ENCODE measurements at places on chromosomes 3 and 15. TPM values are rescaled to one million over a fixed set of nuclear protein-coding genes. Genes with fewer than 3 reads are reported as not detected.

DNA sequence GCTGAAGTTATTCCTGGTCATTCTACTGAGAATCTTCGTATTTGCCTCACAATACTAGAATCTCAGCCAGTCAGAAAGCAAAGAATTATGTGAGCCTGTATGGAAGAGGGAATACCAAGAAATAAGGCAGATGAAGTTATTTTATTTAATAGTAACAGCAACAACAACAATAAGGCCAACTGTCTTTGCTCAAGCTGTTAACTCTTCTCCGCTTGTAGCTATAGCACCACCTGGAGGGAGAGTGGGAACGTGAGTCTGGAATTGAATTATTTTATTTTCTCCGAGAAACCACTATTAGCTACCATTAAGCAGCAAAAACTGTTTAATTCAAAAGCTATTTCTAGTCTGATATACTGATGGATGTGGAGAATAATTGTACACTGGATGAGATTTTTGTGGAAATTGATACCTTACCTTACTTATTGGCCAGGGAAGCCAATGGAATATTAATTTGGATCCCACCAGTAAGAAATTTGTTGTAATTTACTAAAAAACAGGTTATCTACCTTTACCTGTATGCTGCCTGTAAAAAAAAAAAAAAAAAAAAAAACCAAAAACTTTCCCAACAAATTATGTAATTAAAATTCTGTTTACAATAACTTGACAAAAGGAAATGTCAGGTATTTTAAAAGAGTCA is 50.1 kb downstream of the CALML4 start:
- DNase-seq, result no peak

- no peak for DNase-seq
Measured at GRCh38 chr3:42094128-42094527, 3.0 kb downstream of the TRAK1 start.

DNA sequence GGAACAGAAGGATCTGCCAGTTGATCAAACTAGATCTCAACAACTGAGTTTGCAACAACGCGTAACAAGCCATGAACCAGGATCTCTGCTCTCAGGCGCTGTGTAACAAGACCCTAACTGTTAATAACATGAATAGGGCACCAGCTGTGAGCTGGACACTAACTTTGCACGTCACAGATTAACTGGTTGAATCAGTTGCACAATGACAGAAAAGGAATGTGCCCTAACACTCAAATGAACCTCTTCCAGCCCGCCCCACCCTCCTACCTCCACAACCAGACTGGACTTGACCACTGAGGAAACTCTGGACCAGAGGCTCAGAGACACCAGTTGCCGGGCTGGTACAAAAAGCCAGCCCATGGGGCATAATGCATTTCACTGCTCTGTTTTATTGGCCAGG is 34.3 kb downstream of the MCF2L2 start:
- no peak for DNase-seq

DNA sequence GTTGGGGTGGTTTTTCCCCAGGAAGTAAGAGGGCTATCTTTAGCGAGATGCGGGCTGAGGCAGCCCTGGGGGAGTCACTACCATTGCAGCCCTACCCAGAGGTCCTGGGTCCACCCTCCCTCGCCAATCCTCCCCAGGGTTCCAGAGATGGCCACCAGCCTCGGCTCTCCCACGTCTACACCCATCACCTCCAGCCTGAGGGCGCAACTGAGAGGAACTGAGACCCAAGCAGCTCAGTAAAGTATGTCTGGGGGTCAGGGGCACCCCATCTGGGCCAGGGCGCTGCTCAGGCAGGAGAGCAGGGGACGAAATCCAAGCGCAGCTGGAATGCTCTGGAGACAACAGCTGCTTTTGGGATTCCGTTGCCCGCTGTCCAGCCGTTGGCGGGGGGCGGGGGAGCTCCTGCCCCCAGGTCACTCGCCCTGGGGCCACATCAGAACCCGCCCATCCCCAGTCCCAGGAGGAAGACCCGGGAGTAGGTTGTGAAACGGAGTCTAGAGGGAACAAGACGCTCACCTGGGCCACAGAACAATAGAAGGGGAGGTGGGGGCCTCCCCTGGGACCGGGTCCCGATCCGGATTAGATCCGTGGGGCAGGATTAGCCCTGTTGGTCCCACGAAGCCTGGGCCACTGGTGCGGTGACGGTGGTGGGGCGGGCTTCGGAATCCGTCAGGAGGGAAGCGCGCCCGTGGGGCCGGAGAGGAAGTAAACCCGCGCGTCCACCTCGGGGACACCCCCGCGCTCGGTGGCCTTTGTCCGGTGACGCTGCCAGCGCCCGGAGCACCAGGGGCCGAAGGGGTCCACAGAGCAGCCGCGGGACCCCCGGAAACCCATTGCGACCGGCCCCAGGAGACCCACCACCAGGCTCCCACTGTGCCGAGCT is 1.4 kb upstream of the NDUFAF3 start:
- DNase-seq, result no peak

GRCh38 chr3:22555753-22556435 is 647.2 kb upstream of the UBE2E2 start:
- DNase-seq, result no peak

DNA sequence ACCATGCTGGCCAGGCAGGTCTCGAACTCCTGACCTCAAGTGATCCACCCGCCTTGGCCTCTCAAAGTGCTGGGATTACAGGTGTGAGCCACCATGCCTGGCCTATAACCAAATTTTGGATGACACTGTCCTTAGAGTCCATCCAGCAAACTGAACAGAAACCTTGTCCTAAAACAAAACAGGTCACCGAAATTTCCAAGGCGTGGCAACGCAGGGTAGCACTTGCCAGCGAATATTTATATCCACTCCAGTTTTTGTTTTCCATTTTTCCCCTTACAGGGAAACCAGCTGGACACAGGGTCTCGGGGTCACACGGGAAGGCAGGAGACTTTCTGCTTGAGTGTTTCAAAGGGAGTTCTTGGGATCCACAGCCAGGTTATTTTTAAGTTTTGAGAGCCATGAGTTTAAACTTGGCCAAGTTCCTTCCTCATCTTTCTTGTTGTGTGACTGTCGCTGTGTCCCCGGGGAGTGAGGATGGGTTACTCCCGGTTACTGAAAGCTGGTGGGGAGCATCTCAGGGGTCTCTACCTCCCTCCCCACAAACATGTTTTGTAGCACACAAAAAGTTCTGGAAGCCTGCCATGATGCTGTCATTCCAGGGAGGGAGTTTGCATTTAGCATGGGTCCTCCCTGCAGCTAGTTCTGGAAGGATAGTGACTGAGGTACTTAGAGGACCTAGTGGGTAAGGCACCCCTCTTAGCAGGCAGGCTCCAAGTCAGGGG is 12.6 kb downstream of the LIMD1 start:
- no peak for DNase-seq

GRCh38 chr15:90309020-90309419 is 43.1 kb upstream of the ZNF774 start:
- DNase-seq, result no peak

- no peak for DNase-seq
Measured at GRCh38 chr15:73812806-73813465, 59.8 kb upstream of the INSYN1 start.

- no peak for DNase-seq
Measured at GRCh38 chr3:111244760-111245159, 173.1 kb downstream of the NECTIN3 start.

The MYL3 gene
- total RNA-seq, result 7.6 TPM

The SI gene
- total RNA-seq, result not detected

The CCR4 gene
- total RNA-seq, result 0.21 TPM

The ZKSCAN7 gene
- 10.5 TPM for total RNA-seq

The USP19 gene
- total RNA-seq, result 113 TPM
